ENCODE measurements at places on chromosomes 3 and 15. TPM values are rescaled to one million over a fixed set of nuclear protein-coding genes. Genes with fewer than 3 reads are reported as not detected.

- no peaks in the 10 kb centered on the region for H3K27me3 ChIP-seq
- H3K27ac ChIP-seq = no peak overlapping the region
- no peak overlapping the region for H3K4me3 ChIP-seq
- H3K4me1 ChIP-seq = no peaks in the 10 kb centered on the region
- no peak for DNase-seq
- no peaks in the 10 kb centered on the region for H3K36me3 ChIP-seq
Observed at GRCh38 chr3:137052298-137052697, 94.5 kb downstream of the IL20RB start.

GRCh38 chr3:58575971-58576652, 1.1 kb downstream of the FAM107A start:
- H3K27me3 ChIP-seq = no peaks in the 10 kb centered on the region
- no peak overlapping the region for H3K27ac ChIP-seq
- no peak for DNase-seq
- no peaks in the 10 kb centered on the region for H3K36me3 ChIP-seq
- H3K4me1 ChIP-seq = no peaks in the 10 kb centered on the region
- H3K4me3 ChIP-seq = no peak overlapping the region

DNA sequence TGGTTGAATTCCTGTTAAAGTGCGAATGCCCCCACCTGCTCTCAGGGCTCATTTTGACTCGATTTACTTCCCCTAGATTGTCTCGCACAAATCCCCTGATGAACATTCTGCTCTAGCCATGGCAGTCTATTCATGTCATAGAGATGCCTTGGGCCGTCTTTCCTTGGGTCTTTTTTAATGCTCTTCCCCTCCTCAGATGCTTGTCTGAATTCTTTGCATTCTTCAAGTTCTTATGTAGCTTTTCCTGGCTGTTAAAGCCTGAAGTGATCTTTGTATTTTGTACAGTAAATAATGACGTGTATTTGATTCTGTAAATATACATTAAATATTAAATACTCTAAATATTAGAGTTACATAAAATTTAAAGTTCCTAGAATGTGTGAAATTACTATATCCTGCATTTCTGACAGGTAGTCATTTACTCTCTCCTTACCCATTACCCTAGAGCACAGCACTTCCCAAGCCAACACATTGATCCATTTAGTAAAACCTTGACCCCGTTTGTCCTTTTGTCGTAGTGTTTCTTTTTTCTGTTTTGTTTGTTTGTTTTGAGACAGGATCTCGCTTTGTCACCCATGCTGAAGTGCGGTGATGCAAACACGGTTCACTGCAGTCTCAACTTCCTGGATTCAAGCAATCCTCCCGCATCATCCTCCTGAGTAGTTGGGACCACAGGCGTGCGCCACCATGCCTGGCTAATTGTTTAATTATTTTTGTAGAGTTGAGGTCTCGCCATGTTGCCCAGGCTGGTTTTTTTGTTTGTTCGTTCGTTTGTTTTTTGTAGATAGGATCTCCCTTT, 47.9 kb downstream of the YEATS2 start:
- H3K27ac ChIP-seq = no peak overlapping the region
- H3K27me3 ChIP-seq = no peaks in the 10 kb centered on the region
- H3K36me3 ChIP-seq = peaks cover 5% of the 10 kb centered on the region
- no peak overlapping the region for H3K4me3 ChIP-seq
- no peaks in the 10 kb centered on the region for H3K4me1 ChIP-seq

- no peaks in the 10 kb centered on the region for H3K4me1 ChIP-seq
- H3K27ac ChIP-seq = no peak overlapping the region
- no peaks in the 10 kb centered on the region for H3K36me3 ChIP-seq
- no peaks in the 10 kb centered on the region for H3K27me3 ChIP-seq
- H3K4me3 ChIP-seq = no peak overlapping the region
Observed at GRCh38 chr3:78872195-78872594, 895.6 kb downstream of the ROBO1 start.

DNA sequence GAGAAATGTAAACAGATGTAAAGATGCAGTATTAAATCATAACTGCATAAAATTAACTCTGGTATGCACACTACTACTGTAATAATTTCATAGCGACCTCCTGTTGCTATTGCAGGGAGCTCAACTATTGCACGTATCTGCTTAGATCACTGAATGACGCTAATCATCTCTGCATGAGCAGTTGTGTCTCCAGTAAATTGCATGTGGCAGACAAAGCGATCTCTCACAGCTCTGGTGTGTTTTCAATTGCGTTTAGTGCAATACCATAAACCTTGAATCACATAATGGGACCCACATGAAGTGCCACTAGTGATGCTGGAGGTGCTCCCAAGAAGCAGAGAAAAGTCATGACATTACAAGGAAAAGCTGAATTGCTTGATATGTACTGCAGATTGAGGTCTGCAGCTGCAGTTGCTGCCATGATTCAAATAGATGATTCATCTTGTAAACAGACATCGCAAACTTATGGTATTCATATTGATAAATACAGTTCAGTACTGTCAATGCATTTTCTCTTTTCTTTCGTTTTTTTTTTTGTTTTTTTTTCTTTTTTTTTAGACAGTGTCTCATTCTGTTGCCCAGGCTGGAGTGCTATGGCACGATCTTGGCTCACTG, 30.2 kb upstream of the LCTL start:
- no peak for DNase-seq
- no peak overlapping the region for H3K4me3 ChIP-seq
- H3K36me3 ChIP-seq = no peaks in the 10 kb centered on the region
- no peaks in the 10 kb centered on the region for H3K27me3 ChIP-seq
- no peak overlapping the region for H3K27ac ChIP-seq

GRCh38 chr3:55647670-55648069, 160.6 kb upstream of the WNT5A start:
- H3K4me1 ChIP-seq = no peaks in the 10 kb centered on the region
- DNase-seq = no peak
- H3K27me3 ChIP-seq = no peaks in the 10 kb centered on the region
- H3K27ac ChIP-seq = no peak overlapping the region

DNA sequence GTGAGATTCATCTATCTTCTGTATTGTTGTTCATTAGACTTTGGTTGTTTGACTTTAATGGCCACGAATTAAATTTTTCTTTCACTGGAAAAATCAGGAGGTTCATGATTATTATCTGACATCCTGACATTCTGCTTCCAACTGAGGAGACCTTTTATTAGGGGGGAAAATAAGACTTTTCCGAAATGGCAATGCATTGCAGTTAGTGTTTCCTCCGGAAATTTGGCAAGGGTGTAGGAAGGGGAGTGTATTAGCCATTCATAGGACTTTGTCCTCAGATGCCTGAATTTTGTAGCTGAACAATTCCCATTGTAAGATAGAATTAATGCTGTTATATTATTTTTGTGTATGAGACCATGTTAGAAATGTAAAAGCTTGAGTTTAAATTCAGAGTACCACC, 450.6 kb upstream of the TGFBR2 start:
- H3K4me3 ChIP-seq = no peak overlapping the region
- DNase-seq = no peak
- no peaks in the 10 kb centered on the region for H3K36me3 ChIP-seq

Gene BNC1
- total RNA-seq = not detected

Gene TIMMDC1
- 41.8 TPM for total RNA-seq

Gene PRTG
- 0.09 TPM for total RNA-seq

Gene ACTC1
- total RNA-seq = not detected

Data from T-cell (primary cell).